Activated gamma-delta T cell treated with Interleukin-2 at 50 U/mL for 16 hours (primary cell): ENCODE measurements at places on chromosomes 5 and 9.

- DNase-seq = no peak
Measured at GRCh38 chr5:103938146-103938695, 375.6 kb upstream of the NUDT12 start.

DNA sequence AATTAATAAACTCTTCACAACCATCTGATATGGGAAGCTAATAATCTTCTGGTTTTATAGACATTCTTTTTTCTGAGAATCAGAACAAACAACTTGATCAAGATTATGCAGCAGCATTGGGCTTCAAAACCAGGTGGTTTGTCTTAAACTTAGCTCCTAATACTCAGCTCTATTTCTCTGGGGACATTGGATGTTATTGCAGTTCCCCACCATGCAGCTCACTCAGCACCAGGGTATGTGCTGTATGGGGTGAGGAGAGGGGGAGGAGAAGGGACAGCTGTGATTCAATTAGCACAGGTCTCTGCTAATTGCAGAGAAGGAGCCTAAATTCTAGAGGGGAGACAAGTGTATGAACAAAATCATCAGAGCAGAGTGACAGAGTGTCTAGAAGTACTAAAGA lies 210.7 kb upstream of the TNC start:
- no peak for DNase-seq

DNA sequence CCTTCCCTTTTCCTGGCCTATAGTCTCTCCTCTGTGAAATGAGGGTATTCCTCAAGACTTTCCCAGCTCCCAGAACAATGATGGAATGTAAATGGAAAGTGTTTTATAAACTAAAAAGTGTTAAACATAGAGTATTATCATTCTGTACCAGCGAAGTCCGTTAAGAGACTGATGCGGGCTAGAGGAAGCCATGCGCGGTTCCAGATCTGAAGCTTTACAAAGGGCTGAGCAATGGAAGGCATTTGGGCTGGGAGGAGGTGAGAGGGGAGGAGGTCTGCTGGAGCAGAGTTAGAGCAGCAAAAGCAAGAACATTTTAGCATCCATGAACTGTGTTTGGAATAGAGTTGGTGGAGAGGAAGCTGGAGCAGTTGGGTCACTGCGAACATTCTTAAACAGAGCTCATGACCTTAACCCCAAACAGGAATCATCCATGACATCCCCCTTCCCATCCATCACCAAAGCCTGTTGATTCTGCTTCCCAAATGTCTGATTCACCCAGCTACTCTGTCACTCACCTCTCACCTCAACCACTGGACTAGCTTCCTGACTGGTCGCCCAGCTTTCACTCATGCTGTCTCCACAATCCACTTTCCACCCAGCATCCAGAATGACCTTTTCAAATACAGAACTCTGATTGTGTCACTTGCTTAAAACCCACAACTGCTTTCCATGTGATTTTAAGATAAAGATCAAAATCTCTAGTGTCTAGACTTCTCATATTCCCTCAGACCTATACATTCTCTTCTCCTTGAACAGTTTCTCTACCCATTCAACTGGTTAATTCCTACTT lies 37.1 kb downstream of the CDK5RAP2 start:
- no peak for DNase-seq

GRCh38 chr9:123324767-123325183 lies 31.2 kb upstream of the CRB2 start:
- DNase-seq = no peak

GRCh38 chr9:79667120-79667519 lies 95.4 kb downstream of the TLE4 start:
- DNase-seq = no peak

- DNase-seq = no peak
Measured at GRCh38 chr9:34541540-34541939, 18.8 kb upstream of the ENHO start.

DNA sequence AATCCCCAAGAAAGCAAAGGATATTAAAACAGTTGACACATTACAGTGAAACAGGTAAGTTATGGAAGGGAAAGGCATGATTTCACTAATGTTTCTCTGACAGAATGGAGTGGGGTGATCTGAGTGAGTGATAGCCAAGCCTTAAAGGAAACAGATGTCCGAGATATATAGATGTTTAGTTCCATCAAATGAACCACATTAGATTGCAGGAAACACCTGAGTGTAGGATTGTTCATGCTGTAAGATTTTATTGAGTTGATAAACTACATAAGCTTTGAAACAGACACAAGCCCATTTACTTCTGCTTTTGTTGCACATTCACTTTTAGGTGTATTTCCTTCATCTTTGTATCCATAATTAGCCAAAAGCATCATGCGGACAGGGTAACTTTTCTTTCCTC lies 167.1 kb upstream of the PPP1R2B start:
- no peak for DNase-seq
